ENCODE measurements at places on chromosomes 4 and X.

- DNase-seq: no peak
Observed at GRCh38 chr4:35975617-35976355, 268.5 kb downstream of the ARAP2 start.

DNA sequence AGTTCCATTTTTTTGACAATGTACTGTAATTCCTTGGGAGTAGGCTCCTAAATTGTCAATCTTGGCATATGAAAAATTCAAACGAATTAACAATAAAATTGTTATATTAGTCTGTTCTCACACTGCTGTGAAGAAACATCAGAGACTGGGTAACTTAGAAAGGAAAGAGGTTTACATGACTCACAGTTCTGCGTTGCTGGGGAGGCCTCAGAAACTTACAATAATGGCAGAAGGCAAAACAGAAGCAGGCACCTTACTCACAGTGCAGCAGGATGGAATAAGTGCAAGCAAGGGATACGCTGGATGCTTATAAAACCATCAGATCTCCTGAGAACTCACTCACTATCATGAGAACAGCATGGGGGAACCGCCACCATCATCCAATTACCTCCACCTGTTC is 246.4 kb upstream of the TRAM1L1 start:
- DNase-seq: no peak

DNA sequence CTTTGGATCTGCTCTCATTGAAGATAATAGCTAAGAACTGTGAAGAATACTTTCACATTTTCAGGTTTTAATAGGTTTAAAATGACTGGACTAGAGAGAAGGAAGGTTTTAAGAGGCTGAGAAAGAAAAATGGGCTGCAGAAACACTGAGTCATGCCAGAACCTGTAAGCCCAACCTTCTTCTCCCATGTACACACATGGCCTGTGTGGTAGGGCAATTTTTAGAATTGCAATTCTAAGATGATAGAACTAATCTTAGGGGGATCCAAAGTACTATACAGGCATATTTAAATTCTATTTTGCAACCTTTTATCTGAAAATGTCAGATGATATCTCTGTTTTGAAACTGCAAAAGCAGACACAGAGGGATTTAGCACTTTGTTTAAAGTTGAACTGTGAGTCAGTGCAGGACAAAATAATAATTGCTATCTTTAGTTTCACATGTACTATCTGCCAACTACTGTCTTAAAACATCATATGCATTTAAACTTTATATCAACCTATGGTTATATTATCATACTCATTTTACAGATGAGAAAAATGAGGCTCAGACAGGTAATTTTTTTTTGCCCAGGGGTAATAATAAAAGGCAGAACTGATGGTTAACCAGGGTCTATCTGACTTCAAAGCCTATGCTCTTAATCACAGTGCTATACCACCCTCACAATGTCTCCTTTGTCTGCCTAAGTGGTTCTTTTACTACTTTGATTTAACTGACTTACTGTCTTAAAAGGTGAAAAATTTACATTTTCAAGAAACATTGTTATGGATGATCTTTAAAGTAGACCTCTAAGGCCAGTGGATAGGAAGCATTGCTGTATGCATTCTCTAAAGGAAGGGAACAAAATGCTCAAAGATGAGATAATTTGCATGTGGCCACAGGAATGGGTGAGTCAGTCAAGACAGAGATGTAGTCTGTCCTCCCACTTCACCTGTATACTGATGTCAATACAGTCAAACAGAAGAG is 4.3 kb downstream of the TMPRSS11E start:
- no peak for DNase-seq

GRCh38 chr4:2537011-2537830 is 774 bp downstream of the FAM193A start:
- DNase-seq: peak; percentile 78

DNA sequence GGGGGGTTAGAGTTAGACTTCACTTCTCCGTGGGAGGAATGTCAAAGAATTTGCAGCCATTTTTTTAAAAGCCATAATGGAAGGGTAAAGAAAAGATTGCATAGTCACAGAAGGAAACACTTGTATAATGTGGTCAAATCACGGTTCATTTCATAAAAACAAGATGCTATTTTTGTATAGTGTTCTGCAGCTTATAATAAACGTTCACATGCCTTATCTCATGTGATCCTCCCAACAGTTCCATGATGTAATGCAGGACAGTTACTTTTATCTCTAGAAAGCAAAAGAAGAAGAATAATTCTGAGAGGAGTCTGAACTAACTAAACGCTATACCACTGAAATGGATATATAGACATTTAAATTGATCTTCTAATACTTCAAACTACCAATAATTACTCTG is 71.3 kb upstream of the CAMK2D start:
- DNase-seq: no peak

- DNase-seq: no peak
Observed at GRCh38 chr4:159899596-159899995, 796.7 kb downstream of the RAPGEF2 start.

DNA sequence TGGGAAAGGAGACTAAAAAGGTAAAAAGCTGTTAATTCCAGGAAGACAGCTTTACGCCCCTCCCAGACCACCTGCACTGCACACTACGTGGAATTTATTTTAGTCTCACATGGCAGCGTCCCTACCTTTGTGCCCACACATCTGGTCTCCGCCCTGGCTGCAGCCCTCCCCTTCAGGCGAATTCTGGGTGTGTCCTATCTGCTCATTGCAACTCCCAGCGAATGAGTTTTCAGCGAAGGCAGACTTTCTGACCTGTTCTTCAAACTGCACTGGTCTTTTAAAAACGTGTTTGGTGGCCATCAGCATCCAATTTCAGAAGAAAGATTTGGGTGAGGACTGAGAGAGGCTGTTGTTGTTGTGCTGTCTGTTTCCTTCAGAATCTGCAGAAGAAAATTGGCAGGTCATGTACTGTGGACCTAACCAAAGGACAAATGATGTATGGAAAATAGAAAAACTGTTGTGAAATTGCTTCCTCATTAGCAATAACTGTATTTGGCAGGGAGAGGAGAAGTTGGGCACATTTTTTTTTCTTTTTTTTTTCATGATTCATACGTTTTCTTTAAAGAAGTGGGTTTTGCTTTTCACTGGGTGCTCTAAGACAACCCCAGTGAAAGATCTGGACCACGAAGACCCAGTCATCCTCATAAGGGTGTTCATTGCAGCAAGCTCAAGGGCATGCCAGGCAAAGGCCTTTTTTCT is 4.2 kb downstream of the TLR8 start:
- DNase-seq: no peak

DNA sequence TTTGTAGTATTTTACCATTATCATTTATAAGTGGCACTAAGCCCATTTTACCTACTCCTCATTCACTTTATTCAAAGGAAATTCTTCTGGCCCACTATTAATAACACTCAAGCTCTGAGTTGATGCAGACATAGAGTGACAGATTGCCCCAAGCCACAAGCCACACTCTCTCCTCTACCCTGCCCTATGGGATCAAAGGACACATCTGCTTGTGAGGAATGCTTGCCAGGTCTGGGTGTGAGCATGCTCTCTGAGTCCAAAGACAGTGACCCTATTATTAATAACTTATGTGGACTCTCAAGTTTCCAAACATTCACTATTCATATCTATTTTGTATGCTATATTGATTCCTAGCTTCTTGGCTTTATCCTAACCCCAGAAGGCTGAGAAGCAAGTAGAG is 18.5 kb downstream of the ETNPPL start:
- DNase-seq: no peak

DNA sequence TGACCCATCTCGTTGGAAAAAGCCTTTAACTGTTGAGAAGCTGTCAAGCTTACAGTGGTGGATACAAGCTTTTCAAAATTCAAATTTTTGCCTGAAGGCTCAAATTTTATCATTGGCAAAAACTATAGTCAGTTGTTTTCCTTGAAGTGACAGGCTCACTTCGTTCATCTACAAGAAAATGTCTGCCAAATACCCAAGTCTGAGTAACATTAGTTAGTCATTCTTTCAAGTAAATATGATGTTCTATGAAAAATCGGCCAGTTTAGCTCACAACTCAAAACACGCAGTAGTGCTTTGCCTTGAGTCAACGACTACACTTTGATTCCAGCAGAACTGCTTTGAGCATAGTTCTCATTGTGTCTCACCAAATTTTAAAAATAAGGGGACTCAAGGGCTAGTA is 170.3 kb upstream of the MAMLD1 start:
- DNase-seq: no peak

- no peak for DNase-seq
Observed at GRCh38 chr4:2043396-2044118, 15.6 kb upstream of the NAT8L start.

- no peak for DNase-seq
Observed at GRCh38 chr4:105944540-105944939, 49.3 kb downstream of the NPNT start.

DNA sequence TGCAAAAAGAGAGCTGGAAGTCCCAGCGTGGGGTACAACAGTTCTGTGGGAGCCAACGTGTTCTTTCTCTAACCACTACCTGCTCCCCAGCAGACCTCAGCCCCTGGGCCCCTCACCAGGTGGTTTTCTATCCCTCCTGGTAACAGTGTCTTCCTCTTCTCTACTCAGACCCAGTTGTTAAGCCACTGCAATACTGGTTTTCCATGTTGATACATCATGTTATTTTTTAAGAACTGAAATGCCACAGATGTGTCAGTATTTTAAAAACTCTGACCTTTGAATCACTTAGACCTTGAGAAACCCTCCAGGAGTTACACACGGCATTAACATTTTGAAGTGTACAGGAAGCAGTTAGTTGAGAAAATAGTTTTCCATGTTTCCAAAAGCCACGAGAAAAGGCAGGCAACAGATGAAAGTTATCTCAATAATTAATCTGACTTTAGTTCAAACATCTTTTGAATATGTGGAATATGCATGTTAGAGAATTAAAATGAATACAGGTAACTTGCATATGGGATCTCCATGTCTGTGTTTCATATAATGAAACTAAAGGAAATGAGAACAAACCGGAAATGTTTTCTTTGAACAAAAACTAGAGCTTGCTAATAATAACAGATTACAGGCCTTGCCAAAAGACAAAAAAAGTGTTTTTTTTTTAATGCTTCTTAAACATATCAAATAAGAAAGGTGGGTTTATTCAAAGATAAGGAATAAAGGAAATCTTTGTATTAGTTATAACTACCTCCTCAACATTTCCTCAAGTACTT is 108.8 kb downstream of the ZNF827 start:
- peak; percentile 69 for DNase-seq

GRCh38 chr4:14087921-14088320 is 460.4 kb upstream of the BOD1L1 start:
- DNase-seq: no peak

DNA sequence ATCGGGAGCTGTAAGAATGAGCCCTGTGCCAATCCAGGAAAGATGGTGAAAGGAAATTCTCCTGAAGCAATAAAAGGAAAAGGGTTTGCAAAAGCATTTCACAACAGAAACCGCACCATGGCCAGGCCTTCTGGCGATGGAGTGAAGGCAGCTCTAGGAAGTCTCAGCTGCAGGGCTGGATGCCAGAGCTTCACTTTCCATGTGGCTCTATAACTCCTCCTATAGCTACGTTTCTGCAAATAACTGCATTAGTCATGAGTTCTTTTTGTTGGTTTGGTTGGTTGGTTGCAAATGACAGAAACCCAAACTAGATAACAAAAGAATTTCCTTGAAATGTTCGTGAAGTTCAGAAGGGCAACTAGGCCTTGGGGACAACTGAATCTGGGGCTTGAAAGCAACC is 84.6 kb downstream of the RELL1 start:
- DNase-seq: no peak

DNA sequence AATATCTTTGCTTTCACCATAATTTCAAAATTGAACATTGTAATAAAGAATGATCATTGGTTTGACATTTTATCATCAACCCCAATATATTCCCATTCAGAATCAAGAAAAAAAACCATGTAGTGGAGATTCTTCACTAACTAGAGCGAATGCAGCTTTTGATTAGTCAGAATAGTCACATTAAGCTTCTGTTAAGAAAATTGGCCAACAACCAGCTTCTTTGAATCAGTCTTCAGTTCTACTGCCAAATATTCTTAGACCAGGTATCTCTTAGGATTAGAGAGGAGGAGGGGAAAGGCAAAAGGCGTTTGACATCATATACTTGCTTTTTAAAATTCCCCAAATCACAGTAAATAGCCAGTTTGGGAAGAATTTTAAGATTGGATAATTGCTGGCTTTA is 22.2 kb upstream of the TBC1D8B start:
- no peak for DNase-seq

DNA sequence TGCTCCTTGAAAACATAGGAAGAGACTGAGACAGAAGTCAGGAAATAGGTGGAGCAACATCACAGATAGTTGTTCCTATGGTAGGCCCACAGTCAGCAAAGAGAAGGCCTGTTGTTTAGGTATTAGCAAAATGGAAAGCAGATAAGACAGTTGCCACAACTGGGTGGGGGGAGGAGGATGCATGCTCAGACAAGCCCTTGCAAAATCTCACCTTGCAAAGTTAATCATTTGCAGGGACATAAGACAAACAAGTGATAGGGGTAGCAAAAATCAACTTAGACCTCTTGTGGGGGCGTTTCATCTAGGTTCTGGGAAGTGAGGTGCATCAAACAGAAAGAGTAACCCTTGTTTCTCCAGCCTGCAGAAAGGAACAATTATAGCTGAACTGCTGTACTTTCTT is 30.7 kb downstream of the SERPINA7 start:
- no peak for DNase-seq

DNA sequence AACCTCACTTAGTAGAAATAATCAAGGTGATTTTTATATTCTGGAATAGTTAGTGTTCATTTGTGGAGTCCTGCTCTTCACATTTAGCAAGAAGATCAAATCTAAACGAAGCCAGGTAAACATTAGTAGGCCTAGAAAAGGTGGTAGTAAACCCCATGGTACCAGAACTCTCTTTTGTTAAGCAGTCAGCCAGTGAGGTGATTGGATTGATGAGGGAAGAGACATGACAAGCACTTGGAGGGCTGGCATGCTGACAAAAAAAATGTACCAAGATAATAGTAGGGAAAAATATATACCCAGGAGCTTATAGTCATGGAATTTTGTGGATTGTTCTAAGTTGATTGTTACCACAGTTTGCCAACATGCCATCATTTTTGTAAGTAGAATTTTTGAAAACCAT is 163.8 kb downstream of the BANK1 start:
- no peak for DNase-seq

DNA sequence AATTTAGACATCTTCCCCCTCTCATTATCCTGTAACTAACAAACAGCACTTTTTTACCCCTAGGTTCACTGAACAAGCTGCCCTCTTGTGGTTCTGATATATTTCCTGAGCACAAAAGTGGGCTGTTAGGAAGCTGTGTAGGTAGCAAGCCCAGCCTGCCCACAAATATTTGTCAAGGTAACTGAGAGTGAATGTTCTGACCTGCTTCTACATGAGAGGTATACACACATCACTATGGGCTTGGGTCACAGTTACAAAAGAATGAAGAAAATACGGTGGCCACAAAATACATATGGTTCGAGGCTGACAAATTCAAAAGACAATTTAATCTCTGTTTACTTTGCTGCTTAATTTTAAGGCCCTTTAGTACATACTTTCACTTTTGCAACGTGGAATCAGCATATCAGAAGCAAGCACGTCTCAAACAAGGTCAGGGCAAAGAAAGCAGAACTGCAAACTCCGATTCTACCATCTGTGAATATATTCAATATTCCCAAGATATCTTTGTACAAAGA is 78.7 kb downstream of the RBM47 start:
- no peak for DNase-seq

GRCh38 chrX:118239913-118240698 is 105.8 kb upstream of the WDR44 start:
- no peak for DNase-seq
